ENCODE measurements at places on chromosomes 2 and 18.

DNA sequence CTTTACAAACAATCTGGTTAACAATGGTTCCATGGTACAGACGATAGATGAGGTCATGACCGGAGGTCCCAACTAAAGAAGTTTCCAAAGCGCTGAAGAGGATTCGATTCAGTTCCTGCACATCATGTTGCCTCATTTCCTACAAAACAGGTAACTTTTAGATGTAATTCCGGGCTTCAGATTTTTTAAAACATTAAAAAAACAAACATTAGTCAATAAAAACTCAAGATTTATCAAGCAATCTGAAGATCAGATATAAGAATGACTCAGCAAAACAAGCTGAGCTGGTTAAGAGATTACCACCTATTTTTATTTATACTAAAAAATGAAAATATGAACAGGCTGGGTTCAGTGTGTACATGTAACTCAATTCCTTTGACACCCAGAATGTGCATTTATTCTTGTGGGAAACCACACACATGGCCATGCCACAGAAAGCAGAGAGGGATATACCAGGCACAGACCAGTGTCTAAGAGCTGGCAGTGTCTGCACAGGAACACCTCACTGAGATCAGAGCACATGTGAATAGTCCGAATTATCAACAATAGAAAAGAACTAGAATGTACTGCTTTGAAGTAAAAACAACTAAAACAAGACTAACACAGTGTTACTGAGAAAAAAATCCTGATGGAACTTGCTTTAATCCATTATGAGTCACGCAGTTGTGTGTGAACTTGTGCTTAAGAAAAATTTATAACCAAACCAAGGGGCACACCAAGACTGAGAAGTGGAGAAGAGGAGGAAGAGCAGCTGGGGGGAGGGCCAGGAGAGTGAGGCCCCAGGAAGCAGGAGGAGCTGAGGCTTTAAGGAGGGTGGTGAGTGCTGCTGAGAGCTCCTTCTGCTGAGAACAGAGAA lies 9.5 kb downstream of the USP40 start:
- DNase-seq: no peak

DNA sequence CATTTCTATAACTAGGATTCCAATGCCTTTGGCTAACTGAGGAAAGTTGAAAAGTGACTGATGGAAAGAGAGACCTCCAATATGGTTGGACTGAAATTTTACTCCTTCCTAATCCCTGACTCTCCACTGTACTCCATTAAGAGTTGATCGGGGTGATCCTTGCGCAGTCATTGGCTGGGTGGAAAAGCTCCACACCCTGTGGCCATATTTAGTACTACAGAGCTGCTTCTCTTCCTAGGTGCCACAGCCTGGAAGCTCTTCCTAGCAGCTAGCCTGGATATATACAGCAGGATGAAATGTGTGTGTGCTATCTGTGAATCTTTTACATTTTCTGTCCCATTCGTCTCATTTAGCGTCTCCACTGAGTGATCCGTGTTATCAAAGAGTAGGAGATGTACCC lies 71.2 kb downstream of the MEP1B start:
- DNase-seq: no peak

DNA sequence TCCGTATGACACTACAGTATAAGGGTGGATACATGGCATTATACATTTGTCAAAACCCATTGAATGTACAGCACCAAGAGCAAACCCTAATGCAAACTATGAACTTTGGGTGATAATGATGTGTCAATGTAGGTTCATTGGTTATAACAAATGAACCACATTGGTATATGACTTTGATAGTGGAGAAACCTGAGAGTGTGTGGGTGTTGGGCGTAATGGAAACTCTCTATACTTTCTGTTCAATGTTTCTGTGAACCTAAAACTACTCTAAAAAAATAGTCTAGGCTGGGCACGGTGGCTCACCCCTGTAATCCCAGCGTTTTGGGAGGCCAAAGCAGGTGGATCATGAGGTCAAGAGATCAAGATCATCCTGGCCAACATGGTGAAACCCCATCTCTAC lies 6.5 kb upstream of the ACTG2 start:
- no peak for DNase-seq

- no peak for DNase-seq
These were observed 430 bp upstream of the CHMP1B start for GRCh38 chr18:11850821-11851145.

DNA sequence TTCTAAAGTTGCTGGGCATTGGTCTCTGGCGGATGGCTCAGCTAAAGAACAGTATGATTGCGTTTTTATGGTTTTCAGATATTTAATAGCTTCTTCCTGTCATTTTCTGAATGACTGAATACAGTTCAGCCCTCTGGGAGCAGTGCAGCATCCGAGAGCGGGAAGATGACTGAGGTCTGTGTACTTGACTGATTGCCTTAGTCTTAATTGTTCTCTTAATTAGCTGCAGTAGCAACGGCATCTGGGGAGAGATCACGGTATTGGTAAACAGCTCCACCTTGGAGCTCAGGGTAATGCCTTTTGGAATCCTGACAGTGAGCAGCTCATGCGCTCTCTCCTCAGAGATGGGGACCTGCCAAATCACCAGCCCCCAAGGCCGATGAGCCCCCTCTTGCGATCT lies 481.4 kb upstream of the SPRED2 start:
- DNase-seq: no peak

DNA sequence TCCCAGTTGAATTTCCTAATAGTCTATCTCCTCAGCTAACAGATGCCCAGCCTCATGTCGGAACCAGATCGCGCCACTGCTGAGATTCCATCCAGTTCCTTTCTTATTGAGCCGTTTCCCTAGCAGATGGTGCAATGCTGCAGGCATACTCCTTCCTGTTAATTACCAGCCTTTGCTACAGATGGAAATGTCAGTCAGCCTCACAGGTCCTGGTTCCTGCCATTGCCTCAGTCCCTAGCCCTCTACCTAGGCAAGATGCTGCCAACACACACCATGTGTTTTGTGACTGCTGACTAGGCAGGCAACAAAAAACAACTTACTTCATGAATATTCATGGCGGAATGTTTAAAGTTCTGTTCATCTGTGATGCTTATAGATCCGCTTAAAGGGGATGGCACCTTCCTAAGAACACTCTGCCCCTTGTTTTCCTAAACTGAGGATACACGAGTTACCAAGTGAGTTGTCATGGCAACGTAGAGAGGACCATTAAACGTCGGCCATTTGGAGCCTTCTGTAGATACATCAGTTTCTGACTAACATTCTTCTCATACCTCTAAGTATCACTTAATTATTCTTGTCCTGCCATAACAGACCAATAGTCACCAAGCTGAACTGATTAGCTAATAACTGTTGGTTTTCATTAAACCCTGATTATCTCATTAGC lies 749.5 kb downstream of the RNF144A start:
- DNase-seq: no peak

DNA sequence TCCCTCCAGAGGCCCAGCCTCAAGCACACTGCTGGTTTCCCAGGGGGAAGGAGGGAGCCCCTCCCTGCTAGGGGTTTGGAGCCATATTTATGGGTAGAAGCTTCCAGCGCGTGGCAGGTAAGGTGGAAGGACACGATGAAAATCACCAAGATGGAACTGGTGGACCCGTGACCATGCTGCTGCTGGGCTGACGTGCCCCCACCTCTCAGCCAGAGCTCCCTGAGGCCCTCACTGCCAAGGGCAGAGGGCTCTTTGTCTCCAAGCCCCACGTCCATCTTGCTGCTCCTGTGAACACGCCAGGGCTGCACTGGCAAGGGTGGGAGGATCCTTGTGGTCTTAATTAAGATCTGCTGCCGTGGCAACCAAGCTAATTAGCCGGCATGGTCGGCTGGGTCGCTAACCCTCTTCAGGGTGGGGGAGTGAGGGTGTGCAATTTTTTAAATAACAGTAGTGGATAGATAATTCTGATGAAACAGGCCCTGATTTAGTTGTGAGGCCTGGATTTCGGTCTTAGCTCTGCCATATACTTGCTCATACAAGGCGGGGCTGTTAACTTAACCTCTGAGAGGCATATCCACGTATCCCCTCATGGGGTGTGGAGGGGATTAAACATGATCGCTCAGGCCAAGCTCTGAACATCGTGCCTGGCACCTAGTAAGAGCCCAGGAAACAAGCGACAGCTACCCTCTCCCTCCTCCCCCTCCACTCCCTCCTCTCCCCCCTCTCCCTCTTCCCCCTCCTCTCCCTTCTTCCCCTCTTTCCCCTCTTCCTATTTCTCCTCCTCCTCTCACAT lies 232.8 kb downstream of the CELF4 start:
- DNase-seq: no peak

- DNase-seq: no peak
These were observed 346.3 kb downstream of the CELF4 start for GRCh38 chr18:37219257-37219656.

GRCh38 chr2:238461051-238461450 lies 34.3 kb downstream of the ASB1 start:
- no peak for DNase-seq

DNA sequence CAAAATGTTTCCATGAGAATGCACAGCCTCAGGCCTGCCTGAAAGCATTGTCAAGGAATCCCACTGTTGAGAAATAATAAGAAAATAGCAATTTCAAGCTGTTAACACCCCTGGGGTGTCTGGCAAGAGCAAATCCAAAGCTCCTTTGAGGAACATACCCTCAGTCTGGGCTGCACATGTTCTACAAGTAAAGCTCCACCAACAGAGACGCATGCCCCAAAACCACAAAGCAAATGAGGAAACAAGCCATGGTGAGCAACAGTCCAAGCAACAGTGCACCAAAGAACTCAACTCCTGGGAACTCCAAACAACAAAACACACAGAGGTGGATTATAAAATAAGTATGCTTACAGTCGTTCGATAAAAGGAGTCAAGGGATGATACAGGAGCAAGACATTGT lies 40.3 kb downstream of the CYP27C1 start:
- no peak for DNase-seq

DNA sequence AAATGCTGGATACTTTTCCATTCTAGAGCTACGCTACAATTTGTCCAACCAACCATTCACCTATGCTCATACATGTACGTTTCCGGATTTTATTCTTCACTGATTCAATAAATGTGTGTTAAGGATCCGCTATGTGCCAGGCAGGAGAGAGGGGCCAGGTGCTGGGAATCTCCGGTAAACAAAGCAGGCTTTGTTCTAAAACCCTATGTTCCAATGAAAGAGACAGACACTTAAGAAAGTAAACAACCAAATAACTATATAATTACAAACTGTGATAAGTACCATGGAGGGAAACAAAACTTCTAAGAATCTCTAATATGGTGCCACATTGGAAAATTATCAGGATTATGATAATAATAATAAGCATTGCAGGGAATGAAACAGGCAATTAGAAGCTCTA lies 22.2 kb upstream of the POMC start:
- no peak for DNase-seq

GRCh38 chr2:30770816-30771576 lies 36.2 kb downstream of the CAPN13 start:
- no peak for DNase-seq

DNA sequence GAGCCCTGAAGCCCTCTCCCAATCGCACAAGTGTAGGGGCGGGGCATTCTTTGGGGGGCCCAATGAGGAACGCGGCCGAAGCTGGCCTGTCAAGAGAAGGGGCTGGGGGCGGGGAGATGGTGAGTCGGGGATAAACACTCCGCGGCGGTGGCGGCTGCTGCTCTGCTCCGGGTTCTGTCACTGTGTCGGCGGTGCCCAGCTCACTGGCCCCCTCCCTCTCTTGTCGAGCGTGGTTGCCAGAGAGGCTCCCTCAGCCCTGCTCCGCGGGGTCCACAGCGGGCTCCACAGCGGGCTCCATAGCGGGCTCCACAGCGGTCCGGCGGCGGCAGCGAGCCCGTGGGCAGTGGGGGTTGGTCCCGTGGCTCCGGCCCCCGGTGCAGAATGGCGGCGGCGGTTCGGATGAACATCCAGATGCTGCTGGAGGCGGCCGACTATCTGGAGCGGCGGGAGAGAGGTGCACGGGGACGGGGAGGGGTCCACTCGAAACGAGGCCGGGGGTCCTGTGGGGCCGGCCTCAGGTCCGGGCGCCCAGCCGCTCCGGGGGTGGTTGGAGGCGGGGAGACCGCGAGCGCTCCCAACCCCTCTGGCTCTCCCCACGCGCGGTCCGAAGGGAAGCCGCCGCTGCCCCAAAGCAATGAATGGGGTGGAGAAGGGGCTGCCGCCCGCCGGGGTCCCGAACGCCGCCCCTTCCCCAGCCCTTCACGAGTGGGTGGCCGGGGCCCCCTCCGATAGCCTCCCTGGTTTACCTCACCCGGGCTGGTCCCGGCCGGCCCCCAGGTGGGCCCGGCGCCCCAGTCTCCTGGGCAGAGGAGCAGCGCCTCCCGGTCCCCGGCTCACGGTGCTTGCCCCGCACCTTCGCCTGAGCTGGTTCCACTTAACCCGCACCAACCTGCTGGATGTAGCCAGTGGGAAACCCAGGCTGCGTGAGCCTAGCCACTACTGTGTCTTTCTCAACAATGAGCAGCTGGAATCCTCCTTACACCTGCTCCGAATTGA lies at the start of gene MXD1:
Gene MXD1, plus strand, starts transcription at position 160 of the 996 bp plus-strand sequence. Its CDS starts 222 bp downstream, at position 382.
- DNase-seq: peak; percentile 75
